Small intestine (tissue), 16 donors: ENCODE measurements at places on chromosomes 4 and X. TPM values are rescaled to one million over a fixed set of nuclear protein-coding genes. Genes with fewer than 3 reads are reported as not detected.

DNA sequence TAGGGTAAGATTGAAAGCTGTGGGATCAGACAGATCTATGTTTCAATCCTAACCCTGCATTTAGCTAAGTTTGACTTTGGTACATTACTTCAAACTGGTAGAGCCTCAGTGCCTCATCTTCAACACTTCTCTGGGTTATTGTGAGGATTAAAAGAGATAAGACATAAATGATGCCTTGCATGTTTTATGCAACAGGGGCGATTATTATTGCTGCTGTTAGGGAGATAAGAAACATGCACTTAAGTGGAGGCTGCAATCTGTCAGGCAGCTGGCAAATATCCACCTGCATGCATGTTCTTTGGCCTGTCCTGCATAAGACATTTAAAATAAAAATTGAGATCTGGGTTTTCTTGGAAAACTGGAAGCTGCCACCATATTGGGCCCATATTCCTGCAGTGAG lies 24.6 kb downstream of the UNC5C start:
- DNase-seq: no peak

- peak; percentile 19 for DNase-seq
Observed at GRCh38 chr4:145808021-145808650, 128.2 kb downstream of the C4orf51 start.

DNA sequence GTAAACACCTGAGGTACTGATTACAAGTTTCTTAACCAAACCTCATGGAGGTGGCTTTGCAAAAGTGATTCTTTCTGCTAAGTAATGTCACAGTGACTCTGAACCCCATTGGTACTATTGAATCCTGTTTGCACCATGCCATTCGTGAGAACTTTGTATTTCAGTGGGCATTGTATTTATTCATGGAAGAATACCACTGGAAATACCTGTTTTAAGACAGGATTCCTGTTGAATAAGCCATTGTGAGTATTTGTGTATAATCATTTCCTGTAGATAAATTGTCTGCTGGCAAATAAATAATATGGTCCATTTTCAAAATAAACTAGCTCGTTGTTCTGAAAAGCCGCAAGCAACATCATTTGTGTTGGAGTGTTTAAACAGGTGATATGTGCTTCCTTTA lies 136.4 kb upstream of the GUCY1A1 start:
- DNase-seq: no peak

- peak; percentile 11 for DNase-seq
Observed at GRCh38 chrX:147376601-147377422, 534.9 kb upstream of the FMR1 start.

- DNase-seq: no peak
Observed at GRCh38 chr4:81631958-81632441, 160.3 kb upstream of the RASGEF1B start.

DNA sequence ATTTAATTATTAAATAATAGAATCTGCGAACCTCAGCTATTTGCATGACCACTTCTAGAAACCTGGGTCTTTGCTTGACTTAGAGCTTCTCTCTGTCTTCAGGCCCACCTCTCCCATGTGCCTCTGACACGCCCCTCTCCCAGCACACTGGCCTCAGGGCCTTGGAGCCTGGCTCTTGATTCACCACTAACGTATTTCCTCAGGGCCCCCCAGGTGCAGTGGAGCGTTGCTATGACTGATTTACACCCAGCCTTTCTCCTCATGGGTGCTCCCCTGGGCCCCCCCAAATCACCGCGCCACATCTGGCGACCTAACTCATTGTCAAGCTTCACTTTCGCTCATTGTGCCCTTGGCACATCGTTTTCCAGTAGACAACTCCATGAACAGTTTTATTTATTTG lies 37.9 kb upstream of the TENM3 start:
- DNase-seq: no peak

GRCh38 chr4:82770607-82771006 lies 28.0 kb downstream of the SCD5 start:
- DNase-seq: no peak

COX7B2 gene
- not detected for polyA plus RNA-seq

FGF16 gene
- polyA plus RNA-seq: not detected
